AML-193 (cell line): ENCODE measurements at places on chromosomes 2 and 18.

GRCh38 chr2:31735716-31736115 lies 155.0 kb upstream of the SRD5A2 start:
- DNase-seq = peak; percentile 14

DNA sequence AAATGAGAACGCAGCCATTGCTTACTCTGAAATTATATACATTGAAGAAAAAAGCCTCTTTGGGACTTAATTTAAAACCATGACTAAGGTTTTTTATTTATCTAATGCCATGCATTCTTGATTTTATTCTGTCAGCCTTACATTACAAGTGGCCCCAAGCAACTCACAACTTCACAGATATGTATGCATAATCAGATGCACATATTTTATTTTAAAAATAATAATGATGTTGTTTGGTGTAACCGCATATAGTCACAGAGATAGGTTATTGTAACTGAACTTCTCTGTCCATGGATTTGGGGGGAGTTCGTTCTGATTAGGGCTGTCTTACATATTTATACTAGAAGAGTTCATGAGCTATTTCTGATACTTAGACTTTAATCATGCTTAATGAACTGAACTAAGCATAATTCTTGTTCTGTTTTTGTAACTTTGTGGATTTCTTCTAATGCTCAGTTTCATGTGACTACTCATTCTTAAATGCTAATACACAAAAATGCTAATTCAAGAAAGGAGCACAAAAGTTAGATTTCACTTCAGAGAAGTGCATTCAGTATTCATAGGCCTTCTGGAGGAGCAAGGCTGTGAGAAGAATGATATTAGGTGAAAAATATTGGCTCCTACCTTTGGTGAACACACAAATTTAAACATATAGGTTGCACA lies 26.2 kb downstream of the MEIS1 start:
- DNase-seq = no peak

DNA sequence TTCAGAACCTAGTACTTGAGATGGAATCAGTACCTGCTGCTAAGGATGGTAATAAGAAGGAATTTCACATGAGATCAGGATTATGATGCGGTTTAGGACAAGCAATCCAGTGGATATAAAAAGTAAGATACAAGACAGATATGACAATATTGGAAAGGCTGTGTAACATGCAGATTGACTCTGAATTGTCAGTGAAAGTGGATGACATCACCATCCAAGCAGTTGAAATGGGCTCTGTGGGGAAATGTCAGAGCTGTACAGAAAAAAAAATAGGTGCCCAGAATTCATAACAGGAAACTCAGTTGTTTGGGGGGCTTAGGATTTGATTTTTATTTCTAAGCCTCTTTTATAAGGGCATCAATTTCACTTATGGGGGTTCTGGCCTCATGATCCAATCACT lies 438.3 kb downstream of the SPAG16 start:
- no peak for DNase-seq

GRCh38 chr18:44826418-44827259 lies 146.0 kb downstream of the SETBP1 start:
- DNase-seq = no peak

GRCh38 chr18:63206433-63207142 lies 113.0 kb downstream of the BCL2 start:
- DNase-seq = no peak

DNA sequence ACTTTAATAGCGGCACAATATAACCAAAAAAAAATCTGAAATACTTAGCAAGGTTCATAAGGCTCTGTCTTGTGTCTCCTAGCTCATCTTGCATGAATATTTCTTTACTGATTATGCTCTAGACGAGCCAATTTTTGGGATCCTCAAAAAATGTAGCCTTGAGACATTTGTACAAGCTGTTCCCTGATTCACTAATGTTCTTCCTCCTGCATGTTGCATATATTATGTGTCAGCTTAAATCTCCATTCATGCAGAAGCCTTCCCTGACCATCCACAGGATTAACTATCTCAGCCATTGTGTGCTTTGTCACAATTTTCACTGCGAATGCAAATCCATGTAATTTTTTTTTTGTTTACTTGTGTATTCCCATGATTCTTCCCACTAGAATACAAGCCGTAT lies 594.0 kb upstream of the VRK2 start:
- no peak for DNase-seq

- DNase-seq = no peak
Measured at GRCh38 chr2:149329068-149329467, 1.3 kb upstream of the LYPD6 start.

DNA sequence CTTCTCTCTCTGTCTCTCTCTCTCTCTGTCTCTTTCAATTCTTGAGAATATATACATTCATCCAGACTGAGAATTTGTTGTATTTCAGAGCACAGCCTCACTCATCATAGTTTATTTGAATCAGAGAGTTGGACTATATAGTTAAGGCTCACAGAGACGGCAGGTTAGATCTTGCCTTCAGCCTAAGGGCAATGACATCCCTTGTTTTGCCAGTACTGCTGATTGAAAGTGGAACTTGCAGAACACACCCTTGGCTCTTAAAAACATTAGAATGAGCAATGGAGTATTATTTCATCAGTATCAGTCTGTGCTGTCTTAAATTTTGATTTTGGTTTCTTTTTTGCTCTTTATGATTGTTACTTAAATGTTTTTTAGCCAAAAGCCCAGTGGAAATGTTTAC lies 62.0 kb upstream of the DSG1 start:
- DNase-seq = no peak

DNA sequence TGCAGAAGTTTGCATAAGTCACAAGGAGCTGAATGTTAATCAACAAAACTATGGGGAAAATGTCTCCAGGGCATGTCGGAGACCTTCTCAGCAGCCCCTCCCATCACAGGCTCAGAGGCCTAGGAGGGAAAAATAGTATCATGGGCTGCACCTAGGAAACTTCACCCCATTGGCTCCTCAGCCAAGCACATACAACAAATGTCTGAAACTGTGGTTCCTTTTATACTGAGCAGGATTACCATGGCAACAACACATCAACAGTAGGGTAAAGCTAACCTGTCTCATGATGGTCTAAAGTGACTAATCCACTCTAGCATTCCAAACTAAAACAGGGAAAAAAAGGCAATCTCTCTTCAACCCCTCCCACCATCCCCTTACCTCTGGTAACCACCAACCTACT lies 3.2 kb upstream of the NEMP2 start:
- DNase-seq = peak; percentile 8
